Amygdala (tissue), 56 donors: ENCODE measurements at places on chromosomes 6 and 20.

DNA sequence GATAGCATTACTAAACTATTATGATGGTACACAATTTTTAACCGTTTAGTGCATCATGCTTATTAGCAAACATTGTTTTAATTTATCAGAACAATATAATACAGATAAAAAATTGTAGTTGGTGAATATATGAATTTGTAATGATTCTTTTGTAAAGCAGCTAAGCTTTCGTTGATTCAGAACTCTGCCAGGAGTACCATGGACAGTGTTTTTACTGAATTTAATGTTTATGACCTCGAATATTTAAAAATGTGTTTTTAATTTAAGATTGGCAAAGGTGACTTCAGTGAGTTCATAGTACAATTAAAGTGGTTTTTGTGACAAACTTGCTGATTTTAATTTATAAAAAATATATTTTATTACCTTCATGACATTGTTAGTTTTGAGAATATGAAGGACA, 10.0 kb downstream of the AFDN start:
- no peak for DNase-seq

GRCh38 chr20:36686944-36687343, 40.9 kb upstream of the SLA2 start:
- DNase-seq: no peak

GRCh38 chr20:57786304-57786932, 76.6 kb upstream of the PMEPA1 start:
- DNase-seq: no peak

- DNase-seq: no peak
These were observed 156.2 kb upstream of the THBS2 start for GRCh38 chr6:169409742-169410312.

DNA sequence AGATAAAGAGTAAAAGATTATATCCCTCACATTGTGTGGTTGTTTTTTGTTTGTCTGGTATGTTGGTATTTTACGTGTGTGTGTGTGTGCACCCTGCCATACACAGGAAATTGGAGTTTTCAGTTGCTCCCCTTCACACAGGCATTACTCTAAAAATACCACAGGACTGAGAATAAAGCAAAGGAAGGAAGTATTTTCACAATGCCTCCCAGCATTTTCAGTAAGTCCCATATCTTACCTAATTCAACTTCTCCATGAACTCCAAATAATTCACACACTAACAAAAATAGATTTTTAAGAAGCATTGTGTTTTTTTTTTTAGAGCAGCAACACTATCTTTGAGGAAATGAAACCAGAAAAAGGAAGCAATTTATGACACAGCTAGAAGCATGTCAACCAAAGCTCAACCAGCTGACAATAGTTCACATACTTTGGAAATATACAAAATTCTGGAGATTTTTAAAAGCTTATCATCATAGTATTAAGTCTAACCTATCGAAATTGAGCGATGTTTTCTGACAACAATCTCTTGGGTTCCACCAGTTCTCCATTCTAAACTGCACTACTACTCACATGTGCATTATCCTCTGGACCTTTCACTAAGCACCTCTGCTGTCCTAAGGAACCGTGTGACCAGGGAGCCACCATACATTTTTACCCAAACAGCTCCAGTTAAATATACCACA, 2.1 kb downstream of the UBE2J1 start:
- DNase-seq: no peak
